ENCODE measurements at places on chromosomes 6 and 20.

- DNase-seq: peak; percentile 44
These were observed 204.8 kb downstream of the ADGB start for GRCh38 chr6:146803601-146804000.

- DNase-seq: no peak
These were observed 370.0 kb downstream of the MAFB start for GRCh38 chr20:40319056-40319455.

DNA sequence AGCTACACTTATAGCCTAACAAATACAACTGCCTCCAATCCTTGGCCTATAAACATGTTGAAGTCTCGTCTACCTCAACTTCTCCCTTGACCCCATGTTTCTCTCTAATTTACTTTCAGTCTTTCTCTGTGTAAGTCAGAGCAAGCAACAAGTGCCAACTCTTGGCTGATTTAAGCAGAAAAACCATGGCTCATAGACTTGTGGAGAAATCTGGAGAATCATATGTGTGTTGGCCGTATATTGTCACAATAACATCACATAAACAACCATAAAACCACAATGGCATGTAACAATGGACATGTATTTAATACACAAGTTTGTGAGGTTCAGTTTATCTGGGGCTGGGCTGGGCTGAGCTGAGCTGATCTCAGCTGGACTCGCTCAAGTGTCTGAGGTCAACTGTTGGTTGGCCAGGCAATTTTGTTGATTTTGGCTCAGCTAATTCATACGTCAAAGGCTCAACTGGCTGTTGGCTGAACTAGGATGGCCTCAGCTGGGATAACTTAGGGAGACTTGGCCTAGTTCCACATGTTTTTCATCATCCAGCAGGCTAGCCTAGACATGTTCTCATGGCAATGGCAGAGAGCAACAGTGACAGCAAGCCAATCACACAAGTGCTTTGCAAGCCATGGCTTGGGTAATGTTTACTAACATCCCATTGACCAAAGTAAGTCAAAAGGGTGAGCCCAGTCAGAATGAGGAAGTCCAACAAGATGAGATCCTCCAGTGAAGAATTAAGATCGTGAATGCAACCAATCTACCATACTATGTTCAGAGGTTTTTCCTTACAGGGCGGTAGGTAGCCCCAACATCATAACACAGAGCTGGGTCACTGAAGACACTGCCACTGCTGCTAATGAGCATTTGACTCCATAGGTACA lies 12.9 kb upstream of the TBC1D22B start:
- peak; percentile 81 for DNase-seq

- DNase-seq: no peak
These were observed 1956.6 kb upstream of the DEFB115 start for GRCh38 chr20:29300579-29301551.

DNA sequence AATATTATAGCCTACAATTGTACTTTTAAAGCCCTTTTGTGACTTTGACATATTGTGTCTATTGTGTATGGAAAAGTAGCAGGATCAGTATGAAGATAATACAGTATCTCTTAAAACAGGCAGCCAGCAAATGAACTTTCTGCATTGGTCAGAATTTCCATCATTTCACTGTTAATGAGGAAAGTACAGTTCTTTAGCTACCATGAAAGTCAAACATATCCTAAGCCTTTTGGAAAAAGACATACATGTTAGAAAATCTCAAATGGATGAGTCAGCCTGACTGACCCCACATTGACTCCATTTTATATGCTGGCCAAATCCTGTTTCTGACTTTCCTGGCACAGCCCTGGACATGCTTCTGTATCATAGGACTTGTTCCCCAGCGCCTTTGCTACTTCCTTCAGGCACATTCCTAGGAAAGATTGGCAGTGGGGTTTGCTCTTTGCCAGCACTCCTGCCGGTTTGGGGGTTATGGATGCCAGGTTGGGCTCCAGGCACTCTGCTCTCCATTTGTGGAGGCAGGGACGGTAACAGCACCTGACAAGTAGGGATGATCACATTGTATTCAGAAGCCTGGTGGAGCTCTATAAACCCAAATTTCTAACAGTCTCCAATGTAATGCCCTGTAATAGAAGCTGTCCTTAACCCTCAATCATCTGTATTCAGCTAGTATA lies 43.7 kb downstream of the TOP1 start:
- no peak for DNase-seq

GRCh38 chr6:10433322-10433721 lies 18.4 kb upstream of the TFAP2A start:
- DNase-seq: no peak

DNA sequence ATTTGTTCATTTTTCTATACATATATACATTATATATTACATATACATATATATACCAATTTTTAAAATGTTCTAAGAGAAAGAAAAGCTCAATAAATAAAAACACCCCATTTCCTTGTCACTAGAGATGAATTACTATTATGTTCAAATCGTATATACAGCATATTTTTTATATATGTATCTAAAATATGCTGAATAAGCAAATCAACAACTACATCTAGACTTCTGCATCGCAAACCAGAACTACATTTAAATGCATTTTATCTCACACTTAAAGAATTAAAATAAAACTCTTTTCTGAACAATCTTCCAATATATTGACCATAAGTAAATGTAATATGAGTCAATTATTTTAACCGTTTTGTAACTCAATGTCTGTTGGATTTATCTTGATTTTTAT lies 133.9 kb downstream of the LAMA2 start:
- DNase-seq: no peak

DNA sequence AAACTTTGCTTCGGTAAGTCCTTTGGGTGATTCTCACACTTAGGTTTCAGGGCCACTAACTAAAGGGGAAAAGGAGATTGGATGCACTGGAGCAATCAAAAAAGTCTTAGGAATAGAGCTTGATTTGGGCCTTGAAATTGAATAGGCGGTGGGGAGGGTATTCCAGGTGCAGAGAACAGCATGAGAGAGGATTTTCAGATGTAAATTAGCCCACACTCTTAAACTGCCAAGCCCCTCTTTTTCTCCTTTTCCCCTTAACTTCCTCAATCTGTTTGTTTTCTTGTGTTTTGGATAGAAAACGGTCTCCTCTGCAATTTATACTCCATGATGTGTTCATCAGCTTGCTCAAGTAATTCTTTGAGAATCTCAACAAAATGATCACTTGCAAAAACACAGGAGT lies 62.1 kb upstream of the RIPOR2 start:
- no peak for DNase-seq

DNA sequence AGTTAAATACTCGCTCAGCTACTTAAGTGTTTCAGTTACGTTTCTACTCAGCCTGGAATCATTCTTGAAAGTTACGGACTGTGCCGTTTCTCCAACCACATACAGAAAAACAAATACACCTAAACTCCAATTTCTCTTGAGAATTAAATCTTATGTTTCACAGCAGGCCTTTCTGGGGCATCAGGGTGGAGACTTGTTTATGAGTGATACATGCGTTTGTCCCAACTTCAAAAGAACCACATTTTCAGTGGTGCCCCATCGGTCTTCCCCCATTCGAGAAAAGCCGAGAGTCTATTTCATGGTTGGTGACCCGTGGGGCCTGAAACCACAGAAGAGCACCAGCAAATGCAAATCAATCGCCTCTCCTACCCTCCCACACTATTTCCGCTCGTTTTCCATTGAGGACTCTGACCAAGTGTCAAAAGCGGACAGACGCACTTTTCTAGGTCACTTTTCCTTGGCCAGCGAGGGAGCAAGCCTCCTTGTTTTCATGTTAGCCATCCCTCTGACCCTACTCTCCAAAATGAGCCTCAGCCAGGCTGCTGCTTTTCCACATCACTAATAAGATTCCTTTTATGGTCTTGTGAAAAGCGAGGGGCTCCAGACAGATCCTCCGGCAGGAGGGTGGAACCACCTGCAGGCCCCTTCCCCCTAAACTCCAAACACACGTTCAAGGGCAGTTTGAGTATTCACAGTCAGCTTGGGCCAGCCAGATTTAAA lies 3.1 kb downstream of the JAG1 start:
- no peak for DNase-seq

GRCh38 chr6:44021589-44022295 lies 105.5 kb downstream of the MRPL14 start:
- peak; percentile 26 for DNase-seq

DNA sequence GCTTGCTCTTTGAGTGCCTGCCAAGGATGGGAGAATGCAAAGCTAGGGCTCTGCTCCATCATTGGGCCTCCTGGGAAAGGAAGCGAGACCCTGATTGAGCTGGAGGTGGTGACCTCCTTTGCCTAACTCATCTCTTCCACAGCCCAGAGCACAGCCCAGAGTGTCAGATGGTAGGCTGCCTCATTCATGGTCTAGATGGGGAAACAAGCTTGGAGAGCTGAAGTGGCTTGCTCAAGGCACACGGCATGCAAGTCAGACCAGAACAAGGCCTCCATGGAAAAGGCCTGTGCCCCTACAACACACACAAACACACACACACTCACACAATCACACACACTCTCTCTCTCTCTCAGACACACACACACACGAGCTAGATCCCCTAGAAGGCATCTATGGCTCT lies 17.5 kb downstream of the TGM3 start:
- DNase-seq: no peak

DNA sequence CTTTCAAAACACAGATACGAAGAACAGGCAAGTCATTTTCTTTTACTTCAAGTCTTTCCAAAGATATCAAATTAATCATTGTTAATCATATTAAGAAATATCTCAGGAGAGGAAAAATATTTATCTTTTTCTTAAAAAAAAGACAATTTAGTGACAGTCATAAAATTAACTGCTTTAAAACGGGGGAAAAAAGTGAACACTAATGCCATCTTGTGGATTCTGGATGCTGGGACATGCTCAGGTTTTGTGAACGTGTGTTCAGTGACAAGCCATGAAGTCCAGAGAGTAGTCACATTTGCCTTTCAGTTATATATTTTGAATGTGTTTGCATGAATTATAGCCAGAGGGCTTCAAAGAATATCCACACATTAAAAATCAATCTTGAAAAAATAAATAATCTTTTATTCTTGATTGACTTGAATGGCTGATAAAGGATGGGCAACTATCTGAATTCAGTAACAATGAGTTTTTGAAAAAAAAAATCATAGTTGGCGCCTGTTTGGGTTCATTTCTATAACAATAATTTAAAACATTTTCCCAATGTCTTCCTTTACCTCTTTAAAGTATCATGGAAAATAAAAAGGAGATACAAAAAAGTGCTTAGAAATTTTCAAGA lies 74.7 kb upstream of the NOX3 start:
- DNase-seq: no peak

All from aorta (tissue), 5 donors.